Naive thymus-derived CD8-positive, alpha-beta T cell (primary cell): ENCODE measurements at places on chromosomes 13 and 19. TPM values are rescaled to one million over a fixed set of nuclear protein-coding genes. Genes with fewer than 3 reads are reported as not detected.

Gene PLIN4
- polyA plus RNA-seq, result 0.07 TPM

- no peak for DNase-seq
Measured at GRCh38 chr19:35756377-35757230, at the start of gene HSPB6. HSPB6 (minus strand) TSS chr19:35757029; CDS start chr19:35757008, 21 bp downstream.

Gene JSRP1
- polyA plus RNA-seq, result 0.41 TPM

DNA sequence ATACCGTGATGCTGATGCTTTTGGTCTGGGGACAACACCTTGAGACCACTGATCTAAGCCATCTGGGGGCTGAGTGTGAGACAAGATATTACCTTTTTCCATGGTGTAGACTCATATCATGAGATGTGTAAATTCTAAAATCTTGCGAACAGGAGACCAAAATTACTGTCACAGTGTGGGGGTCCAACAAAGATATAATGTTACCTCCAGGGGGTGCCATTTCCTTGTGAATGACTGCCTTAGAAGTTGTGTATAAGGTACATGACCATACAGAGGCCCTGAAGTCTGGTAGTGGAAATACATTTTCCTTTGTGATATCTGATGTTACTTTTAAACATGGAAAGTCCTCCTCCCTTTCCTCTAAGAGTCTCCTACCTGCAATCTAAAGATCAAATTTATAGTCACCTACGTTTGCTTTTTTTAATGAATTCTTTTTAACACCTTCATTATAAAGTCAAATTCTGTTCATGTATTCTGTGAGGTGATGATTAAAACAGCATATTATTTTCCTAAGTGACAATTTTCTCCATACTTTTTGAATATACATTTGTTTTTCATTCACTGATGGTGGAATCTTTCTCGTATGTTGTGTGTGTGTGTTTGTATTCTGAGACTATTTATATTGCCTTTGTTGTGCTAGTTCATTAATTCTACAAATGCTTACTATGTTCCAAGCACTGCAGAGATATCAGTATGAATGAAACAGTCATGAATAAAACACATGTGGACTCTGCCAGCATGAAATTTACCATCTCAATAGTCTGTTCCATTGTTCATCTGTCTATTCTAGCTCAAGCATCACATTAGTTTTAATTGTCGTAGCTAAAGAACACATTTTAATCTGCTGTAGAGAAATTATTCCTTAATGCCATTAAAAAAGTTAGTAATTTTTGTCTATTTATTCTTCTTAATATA lies 113.7 kb downstream of the RFC3 start:
- no peak for DNase-seq

GRCh38 chr13:19864024-19864745 lies 736 bp upstream of the ZMYM5 start:
- peak; percentile 77 for DNase-seq

Gene CYP4F2
- not detected for polyA plus RNA-seq
